ENCODE measurements at places on chromosomes 1 and 21.

DNA sequence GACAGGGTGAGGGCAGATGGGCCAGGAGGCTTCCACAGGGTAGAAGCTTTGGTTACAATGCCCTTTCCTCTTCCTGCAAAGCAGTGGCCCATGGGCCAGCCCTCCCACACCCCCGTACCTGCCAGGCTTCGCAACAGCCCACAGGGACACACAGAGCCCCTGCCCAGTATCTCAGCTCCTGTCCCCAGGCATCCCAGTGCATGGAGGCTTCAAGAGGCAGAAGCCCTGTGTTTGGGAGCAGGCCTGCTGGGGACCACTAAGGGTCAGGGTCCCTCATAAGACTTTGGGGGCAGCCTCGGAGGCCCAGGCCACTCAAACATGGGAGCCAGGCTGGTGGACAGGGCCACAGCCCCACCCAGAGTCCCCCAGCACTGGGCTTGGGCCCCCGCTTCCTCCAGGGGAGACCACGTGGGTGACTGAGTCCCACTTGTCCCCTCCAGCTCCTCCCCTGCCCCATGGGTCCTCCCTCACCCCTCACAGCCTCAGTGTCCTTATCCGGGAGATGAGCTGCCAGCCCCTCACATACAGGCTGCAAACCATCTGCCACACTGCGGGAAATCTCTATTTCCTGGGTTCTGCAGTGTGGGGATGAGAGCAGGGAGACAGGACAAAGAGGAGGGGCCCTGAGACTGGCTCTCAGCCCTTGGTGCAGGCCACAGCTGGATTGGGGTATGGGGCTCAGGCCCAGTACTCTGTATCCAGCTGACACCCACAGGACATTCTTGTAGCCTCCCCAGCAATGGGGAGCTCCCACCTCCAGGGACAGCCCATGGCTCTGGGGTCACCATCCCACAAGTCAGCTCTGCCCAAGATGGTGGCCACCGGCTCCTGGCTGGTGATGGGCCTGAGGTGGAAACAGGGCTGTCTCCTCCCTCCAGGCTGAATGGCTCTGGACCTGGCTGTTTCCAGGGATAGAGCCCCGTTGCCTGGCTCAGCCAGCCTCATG lies 50.7 kb downstream of the WNT9A start:
- DNase-seq = no peak

DNA sequence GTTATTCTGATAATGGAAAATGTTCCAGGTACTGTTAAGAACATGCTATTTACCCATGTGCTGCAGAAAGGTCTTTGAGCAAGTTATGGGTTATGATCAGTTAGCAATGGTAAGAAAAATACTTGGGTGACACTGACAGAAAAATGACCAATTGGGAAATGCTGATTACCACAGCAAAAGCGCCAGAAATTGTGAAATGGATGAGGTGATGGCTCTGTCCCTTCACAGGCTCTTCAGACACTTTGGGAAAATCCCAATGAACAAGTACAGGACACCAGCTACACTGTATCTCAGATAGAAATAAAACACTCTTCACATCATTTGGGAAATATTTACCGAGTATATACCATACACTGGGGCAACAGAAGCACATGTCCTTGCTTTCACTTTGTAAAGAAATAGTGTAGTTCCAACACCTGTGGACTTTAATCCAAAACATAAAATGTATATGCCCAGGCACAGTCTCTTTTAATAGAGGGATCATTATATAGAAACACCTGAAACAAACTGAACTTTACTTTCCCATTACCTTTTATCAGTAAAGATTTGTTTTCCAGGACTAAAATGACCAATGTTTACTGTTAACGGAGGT lies 13.9 kb downstream of the SOD1 start:
- DNase-seq = no peak

DNA sequence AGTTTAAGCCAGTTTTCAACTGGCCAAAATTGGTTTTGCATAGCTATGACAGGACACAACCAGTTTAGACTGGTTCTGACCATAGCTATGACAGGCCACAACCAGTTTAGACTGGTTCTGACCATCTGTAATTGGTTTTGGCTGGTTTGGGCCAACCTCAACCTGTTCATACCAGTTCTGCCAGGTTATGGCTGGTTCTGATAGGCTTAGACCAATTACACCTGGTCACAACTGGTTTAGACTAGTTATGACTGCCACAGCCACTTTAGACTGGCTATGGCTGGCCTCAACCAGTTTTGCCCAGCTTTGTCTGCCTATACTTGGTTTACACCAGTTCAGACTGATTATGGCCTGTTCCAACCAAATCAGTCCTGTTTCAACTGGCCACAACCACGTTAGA lies 353.2 kb upstream of the CAMK1G start:
- no peak for DNase-seq

DNA sequence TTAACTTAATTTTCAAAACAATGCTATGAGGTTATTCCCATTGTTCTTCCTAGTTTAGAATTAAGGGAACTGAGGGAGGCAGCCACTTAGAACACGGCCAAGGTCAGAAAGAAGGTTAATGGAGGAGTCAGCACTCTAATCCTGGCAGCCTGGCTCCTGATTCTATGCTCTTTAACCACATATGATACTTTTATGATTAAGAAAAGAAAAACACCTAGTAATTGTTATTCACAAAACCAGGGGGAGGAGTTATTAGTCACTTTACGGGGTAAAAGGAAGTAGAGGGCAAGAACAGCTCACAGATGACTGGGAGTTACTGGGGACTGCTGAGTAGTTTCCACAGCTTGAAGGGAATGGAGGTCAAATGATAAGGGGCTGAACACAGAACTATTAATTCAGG lies 38.6 kb downstream of the GADD45A start:
- DNase-seq = no peak

GRCh38 chr1:1169429-1170214 lies 4.1 kb upstream of the TTLL10 start:
- DNase-seq = no peak

Measured in COLO829 (cell line).